ENCODE measurements at places on chromosomes 11 and 22. TPM values are rescaled to one million over a fixed set of nuclear protein-coding genes. Genes with fewer than 3 reads are reported as not detected.

GRCh38 chr11:74182635-74183034, 11.5 kb downstream of the PPME1 start:
- H3K27ac ChIP-seq = no peak overlapping the region
- H3K27me3 ChIP-seq = no peaks in the 10 kb centered on the region
- no peak for DNase-seq
- H3K4me3 ChIP-seq = no peak overlapping the region

DNA sequence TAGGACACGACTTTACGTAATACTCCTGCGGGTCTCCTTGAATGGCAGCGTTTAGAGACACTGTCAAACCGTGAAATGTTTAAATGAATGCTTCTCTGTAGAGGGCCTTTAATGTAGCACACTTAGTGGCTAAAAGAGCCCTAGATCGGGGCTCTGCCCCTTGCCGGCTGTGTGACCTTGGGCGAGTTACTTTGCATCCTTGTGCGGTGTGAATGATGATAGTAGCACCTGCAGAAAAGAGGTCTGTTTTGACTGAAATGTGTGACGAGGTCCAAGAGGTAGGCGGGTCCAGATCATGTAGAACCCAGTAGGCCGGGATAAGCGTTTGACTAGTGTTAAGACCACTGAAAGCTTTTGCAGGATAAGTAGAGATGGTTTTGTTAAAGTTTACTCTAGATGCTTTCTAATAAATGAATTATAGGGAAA, 866 bp downstream of the MED17 start:
- peaks cover 27% of the 10 kb centered on the region for H3K36me3 ChIP-seq
- DNase-seq = peak; percentile 61

NCAM1 gene
- not detected for total RNA-seq

DNA sequence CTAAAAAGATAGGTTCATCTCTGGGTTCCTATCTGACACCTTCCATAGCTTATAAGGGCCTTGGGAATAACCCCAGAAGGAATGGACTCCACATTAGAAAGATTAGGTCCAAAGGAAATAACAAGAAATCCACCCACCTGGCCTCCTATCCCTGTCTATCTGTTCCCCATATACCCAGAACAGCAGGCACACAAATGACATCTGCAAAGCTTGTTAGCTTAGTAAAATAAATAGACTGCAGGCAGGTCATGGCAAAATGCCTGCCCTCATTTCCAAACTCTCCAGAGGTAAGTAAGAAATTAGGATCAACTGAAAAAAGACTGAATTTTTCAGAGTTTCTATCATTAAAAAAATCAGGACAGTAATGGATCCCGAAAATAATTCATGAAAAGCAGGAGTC, 489.5 kb downstream of the DLG2 start:
- no peak overlapping the region for H3K27ac ChIP-seq
- H3K36me3 ChIP-seq = no peaks in the 10 kb centered on the region
- no peak for DNase-seq
- H3K27me3 ChIP-seq = no peaks in the 10 kb centered on the region
- H3K4me1 ChIP-seq = no peaks in the 10 kb centered on the region

DNA sequence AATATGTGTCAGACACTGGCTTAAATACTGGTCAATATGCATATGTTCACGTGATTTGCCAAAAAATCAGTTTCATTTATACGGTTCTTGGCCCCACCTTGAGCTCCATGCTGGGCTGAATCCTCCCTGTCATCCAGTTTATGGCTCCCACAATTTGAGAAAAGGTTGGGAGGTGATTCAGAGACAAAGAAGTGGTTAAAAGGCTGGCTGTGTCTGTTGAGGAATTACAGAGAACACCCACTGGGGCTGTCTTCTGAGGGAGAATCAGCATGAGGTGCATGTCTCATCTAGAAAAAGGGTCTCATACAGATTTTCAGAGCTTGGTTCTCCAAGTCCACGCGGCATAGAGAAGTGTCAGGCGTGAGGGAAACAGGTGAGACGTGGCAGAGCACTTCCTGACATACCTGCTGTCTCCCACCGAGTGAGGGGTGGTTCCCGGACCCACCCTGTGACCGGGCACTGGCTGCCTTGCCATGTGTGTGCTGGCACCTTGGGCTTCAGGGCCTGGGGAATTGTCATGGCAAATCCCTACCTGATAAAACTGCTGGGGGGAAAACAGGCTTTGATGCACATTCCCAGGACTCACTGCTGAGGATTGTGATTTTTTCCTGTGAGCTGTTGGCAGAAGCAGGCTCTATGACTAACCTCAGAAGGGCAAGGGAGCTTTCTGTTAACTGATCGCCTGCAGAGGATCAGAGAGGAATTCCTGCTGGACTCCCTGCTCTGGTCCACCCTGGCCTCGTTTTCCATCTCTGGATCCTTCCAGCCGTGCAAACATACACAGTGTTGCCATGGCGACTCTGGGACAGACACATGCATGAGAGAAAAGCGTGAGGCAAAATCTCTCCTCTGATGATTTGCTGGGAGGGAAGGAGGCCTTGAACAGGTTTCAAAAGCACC, 223.6 kb downstream of the ADAMTS15 start:
- DNase-seq = no peak
- no peak overlapping the region for H3K4me3 ChIP-seq
- H3K4me1 ChIP-seq = no peaks in the 10 kb centered on the region
- peaks cover 11% of the 10 kb centered on the region for H3K27me3 ChIP-seq
- no peaks in the 10 kb centered on the region for H3K36me3 ChIP-seq

IGLL5 gene
- not detected for total RNA-seq

GRCh38 chr22:49789289-49790141, 38.2 kb downstream of the BRD1 start:
- H3K27ac ChIP-seq = peak overlapping the region; percentile 70
- DNase-seq = peak; percentile 67
- peak overlapping the region; percentile 28 for H3K4me3 ChIP-seq
- H3K4me1 ChIP-seq = peaks cover 40% of the 10 kb centered on the region
- no peaks in the 10 kb centered on the region for H3K27me3 ChIP-seq

- H3K4me1 ChIP-seq = no peaks in the 10 kb centered on the region
- H3K36me3 ChIP-seq = no peaks in the 10 kb centered on the region
- no peak overlapping the region for H3K4me3 ChIP-seq
Observed at GRCh38 chr11:86889001-86889341, 66.2 kb downstream of the FZD4 start.

- no peak overlapping the region for H3K4me3 ChIP-seq
- H3K27ac ChIP-seq = no peak overlapping the region
- H3K4me1 ChIP-seq = no peaks in the 10 kb centered on the region
- H3K36me3 ChIP-seq = no peaks in the 10 kb centered on the region
- DNase-seq = no peak
- H3K27me3 ChIP-seq = peaks cover 7% of the 10 kb centered on the region
Observed at GRCh38 chr11:120893440-120894201, 130.3 kb upstream of the TBCEL start.

DNA sequence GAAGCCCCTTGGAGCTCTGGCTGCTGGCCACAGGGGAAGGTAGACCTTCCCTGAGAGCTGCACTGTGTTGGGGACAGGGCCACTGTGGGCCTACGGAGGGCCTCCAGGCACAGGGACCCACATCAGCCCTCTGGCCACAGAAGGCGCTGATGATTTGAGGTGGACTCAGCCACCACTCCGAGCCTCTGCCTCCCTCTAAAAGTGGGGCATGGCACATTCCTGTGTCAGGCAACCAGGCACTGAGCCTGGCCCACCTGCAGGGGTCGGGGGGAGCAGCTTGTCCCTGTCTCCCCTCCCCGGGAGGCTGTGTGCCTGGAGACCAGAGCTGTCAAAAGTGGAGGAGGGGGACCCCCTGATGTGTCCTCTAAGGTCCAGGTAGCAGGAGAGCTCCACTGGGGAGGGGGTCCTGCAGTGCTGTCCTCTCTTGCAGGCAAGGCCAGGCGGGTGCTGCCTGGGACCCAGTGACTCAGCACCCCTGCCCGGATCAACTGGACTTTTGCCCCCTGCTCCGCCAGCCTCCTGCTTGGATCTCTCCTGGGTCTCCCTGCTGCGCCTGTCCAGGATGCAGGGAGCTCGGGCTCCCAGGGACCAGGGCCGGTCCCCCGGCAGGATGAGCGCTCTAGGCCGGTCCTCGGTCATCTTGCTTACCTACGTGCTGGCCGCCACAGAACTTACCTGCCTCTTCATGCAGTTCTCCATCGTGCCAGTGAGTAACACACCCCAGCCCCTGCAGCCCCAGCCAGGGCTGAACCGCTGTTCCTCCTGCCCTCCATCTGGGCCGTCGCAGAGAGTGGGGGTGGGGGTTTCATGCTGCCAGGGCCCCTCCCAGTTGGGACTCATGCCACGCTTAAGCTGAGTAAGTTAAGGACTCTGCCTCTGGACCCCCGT, 17.5 kb upstream of the CDKN1C start:
- no peaks in the 10 kb centered on the region for H3K27me3 ChIP-seq
- peaks cover 29% of the 10 kb centered on the region for H3K4me1 ChIP-seq
- H3K4me3 ChIP-seq = peak overlapping the region; percentile 72

DNA sequence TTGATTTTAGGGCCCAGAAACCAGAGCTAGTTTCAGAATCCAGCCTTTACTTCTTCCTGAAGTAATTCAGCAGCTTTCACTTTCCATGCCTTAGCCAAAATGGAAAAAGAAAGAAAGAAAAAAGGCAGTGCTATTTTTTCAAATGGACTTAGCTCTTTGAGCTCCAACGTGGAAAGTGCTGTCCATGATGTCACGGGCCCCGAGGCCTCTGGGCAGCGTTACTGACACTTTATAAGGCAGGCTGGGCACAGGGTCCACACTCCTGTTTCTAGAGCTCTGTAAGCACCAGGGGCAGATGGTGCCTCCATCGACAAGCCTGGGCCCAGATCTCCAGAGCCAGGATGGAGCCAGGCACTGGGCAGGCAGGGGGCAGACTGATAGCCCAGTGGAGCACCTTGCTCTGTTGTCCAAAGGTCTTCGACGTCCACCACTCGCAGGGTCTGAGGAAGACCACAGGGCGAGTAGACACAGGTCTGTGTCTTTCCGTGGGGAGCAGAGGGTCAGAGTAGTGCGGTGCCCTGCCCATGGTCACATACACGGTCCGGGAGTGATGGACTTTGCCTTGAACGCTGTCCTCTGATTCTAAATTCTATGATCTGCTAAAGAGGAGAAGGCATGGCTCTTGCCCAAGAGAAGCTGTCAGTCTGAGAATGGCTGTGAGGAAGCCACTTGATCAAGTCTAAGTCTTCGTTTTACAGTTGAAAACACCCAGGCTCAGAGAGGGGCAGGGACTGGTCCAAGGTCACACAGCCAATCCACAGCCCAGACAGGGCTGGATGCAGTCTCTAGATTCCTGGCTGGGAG, 22.0 kb upstream of the WNT11 start:
- peaks cover 22% of the 10 kb centered on the region for H3K4me1 ChIP-seq
- H3K36me3 ChIP-seq = no peaks in the 10 kb centered on the region
- no peak overlapping the region for H3K4me3 ChIP-seq
- H3K27me3 ChIP-seq = no peaks in the 10 kb centered on the region
- no peak for DNase-seq

GRCh38 chr11:127098684-127099083, 98.1 kb upstream of the KIRREL3 start:
- H3K27me3 ChIP-seq = no peaks in the 10 kb centered on the region
- H3K4me1 ChIP-seq = no peaks in the 10 kb centered on the region
- H3K27ac ChIP-seq = no peak overlapping the region
- no peaks in the 10 kb centered on the region for H3K36me3 ChIP-seq
- no peak for DNase-seq

DNA sequence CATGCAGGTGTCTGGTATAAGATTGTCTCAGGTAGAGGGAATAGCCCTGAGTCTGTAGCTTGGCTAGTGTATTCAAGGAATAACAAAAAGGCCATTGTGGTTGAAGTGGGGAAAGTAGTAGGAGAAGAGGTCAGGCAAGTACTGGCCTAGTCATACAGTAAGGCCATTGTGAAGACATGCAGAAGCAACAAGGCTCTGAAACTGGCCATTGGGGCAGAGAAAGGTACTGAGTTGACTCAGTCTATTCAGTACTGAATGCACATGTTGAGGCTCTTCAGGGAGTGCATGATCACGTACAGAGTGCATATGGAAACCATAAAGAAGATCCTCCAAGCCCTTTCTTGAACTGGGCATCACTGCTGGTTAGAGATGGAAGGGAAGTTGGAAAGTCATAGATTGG, 477.6 kb downstream of the SOX6 start:
- no peak overlapping the region for H3K4me3 ChIP-seq
- H3K4me1 ChIP-seq = no peaks in the 10 kb centered on the region
- no peak overlapping the region for H3K27ac ChIP-seq
- no peak for DNase-seq
- peaks cover 6% of the 10 kb centered on the region for H3K27me3 ChIP-seq

KCNJ11 gene
- 1.3 TPM for total RNA-seq

- no peaks in the 10 kb centered on the region for H3K27me3 ChIP-seq
- peak overlapping the region; percentile 67 for H3K27ac ChIP-seq
Observed at GRCh38 chr11:13338427-13339069, 61.0 kb downstream of the BMAL1 start.

DNA sequence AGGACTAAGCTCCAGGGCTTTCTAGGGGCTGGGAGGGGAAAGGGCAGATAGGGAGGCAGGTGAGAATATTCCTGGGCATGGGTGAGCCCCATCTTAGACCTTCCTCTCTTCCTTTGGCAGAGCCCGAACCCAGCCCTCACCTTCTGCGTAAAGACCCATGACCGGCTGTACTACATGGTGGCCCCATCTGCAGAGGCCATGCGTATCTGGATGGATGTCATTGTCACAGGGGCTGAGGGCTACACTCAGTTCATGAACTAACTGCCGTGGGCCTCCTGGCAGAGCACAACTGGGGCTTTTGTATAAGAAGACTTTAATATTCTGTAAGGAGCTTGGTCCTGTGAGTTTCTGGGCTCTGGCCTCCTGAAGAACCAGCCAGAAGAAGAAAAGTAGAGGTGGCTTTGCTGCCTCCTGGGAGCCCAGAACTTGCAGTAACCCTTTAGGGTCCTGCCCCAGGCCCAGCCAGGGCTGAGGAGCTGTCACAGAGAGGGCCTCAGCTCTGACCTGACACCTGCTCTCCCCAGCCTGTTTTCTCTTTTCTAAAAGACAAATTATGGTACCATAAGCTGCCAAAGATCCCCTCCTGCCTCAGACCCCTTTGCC, 22.8 kb downstream of the TREH start:
- H3K27me3 ChIP-seq = no peaks in the 10 kb centered on the region
- no peaks in the 10 kb centered on the region for H3K36me3 ChIP-seq
- no peak overlapping the region for H3K4me3 ChIP-seq

C11orf87 gene
- not detected for total RNA-seq

ROBO4 gene
- total RNA-seq = not detected

DNA sequence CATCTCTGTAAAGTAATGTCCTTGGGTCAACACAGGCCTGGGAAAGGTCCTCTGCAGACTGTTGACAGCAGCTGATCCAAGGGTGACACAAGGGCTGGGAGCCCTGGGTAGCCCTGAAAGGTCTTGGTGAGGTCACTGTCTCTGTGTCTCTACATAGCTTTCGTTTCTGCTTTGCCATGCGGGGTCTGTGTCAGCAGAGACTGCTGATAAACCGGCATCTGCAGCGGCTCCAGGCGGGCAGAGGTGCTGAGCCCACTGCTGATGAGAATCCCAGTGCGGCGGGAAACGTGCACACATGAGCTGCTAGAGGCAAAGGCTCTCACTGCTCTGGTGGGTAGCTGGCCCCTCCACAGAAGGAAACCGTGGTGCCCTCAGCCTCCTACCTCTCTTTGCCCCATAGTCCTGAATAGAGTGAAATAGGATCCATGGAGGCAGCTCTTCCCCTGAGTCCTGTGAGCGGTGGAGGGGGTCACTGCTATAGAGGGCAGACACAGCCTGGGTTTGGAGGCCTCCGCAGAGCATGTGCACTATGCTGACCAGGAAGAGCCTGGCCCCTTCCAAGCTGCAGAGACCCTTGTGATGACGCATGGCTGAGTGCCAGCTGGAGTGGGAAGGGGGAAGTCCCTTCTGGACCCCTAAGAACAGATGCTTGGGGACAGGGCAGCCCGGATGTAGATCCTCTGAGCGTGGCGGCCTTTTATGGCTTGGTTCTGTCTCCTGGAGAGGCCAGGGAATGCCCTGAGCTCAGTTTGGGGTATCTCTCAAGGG, 17.8 kb upstream of the ST3GAL4 start:
- H3K27ac ChIP-seq = no peak overlapping the region
- H3K36me3 ChIP-seq = peaks cover 17% of the 10 kb centered on the region
- H3K4me3 ChIP-seq = no peak overlapping the region
- DNase-seq = no peak
- peaks cover 15% of the 10 kb centered on the region for H3K4me1 ChIP-seq

EIF3M gene
- 342 TPM for total RNA-seq
